ENCODE measurements at places on chromosomes 3 and 15. TPM values are rescaled to one million over a fixed set of nuclear protein-coding genes. Genes with fewer than 3 reads are reported as not detected.

GRCh38 chr3:150421799-150422548, 13.9 kb downstream of the TSC22D2 start:
- DNase-seq: peak; percentile 74

DNA sequence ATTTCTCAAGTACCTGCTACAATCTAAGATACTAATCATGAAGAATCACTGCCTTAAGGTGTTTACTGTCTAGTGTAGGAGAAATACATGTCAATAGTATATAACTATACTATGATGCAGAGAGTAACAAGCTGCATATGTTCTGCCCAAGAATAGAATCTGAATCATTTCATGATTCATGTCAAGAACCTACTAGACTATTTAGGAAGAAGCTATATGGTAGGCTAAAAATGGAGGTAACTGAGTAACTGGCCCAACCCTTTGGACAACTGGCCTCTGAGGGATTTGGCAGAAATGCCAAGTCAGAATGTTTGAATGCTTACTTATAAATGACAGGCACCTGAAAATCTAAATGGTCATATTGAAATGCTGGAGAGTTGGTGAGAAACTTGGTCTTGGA, 59.9 kb upstream of the DGKG start:
- no peak for DNase-seq

- no peak for DNase-seq
Measured at GRCh38 chr15:81507831-81508230, 133.8 kb upstream of the TMC3 start.

DNA sequence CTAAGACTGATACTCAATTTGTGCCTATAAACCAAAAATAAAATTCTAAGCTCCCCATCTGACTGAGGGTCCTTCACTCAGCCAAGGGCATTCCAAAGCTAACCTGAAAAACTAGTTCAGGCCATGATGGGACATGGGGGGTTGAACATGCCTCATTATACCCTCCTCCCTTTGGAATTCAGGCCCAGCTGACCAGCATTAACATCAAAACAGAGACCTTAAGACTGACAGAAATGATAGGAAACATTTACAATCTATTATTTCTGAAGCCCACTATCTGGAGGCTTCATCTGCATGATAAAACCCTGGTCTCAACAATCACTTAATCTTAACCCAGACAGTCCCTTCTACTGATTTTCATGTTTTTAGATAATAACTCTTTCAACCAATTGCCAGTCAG, 140.4 kb downstream of the ANO10 start:
- DNase-seq: no peak

DNA sequence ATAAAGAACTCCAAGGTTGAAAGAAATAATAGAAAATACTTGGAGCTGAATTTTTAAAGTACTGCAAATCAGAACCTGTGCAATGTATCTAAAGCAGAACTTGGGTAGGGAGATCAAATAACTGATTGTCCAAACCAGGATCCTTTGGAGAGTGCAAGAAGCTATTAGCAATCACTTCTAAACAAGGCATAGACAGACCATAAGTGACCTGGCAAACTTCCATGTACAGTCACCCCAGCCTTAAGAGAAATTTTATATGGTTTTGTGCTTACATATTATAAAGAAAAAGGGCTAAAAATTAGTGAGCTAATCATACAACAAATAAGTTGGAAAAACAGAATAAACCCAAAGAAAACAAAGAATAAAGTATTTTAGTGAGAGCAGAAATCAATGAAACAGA, 35.2 kb downstream of the ETV5 start:
- no peak for DNase-seq

Gene PATL2
- total RNA-seq: 0.72 TPM

Gene ERICH6
- total RNA-seq: 0.41 TPM
